Activated T-helper 1 cell treated with anti-CD3 and anti-CD28 coated beads, Interleukin-12 subunit alpha, Interleukin-12 subunit beta, Interleukin-2, Interleukin-4 antibody, amounts not matched to agents 30 ng/mL and 10 ng/mL and 1 ng/mL, durations not matched to agents 14 hours and 24 hours and 36 hours (primary cell): ENCODE measurements at places on chromosomes 7 and 10. TPM values are rescaled to one million over a fixed set of nuclear protein-coding genes. Genes with fewer than 3 reads are reported as not detected.

DNA sequence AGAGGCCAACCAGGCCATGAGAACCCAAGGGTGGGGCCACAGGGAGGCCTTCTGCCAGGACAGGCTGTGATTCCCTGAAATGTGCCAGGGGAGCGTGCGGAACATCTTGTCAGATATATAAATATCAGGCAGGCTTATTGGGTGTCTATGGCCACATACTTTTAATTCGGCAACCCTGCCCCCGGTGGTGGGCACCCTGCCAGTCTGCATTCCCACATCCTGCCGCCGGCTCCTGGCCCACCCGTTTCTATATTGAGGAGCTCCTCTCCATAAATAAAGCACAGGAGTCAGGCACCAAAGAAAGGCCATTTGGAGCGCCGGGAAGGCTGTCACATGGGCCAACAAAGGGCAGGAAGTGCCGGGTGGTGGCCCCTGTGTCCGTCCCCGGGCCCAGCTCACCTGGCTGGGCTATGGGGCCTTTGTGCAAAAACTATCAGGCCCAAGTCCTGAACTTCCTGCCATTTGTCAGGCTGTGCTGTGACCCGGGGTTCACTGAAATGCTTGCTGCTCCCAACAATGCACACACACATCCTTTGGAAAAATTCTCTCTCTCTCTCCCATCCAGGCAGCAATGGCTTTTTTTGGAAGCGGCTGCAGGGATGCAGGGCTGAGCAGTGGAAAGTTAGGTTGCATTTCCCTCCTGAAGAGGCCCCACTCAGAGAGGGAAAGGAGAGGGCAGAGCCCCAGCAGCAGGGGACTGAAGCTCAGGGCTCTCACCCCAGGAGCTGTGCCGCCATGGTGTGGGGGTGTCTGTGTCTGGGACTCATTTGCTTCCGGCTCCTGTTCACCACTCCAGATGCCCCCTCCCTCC, 25.0 kb upstream of the PODXL start:
- DNase-seq = no peak

GRCh38 chr7:43530553-43531410, 52.1 kb upstream of the STK17A start:
- DNase-seq = no peak

The GPR26 gene
- total RNA-seq = not detected in 2 replicates

The CTAGE6 gene
- total RNA-seq = 0.93 TPM in 1 of 2 replicates, not detected in the other

DNA sequence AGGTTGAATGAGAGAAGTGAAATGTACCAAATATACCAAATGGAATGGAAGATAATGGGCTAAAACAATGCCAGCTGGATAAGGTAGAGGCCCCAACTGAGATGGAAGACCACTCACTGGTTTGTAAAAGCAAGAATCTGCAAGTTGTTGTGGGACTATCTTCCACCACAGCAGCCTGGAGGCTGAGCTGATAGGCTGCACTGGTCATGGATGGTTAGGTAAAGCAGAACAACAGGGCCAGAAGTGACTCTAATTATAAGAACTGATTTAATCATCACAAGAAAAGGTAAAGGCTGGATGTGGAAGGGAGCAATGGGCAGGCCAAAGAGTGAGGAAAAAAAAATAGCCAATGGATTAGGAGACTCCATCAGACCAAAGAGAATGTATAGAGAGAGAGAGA, 11.8 kb downstream of the TFEC start:
- no peak for DNase-seq

DNA sequence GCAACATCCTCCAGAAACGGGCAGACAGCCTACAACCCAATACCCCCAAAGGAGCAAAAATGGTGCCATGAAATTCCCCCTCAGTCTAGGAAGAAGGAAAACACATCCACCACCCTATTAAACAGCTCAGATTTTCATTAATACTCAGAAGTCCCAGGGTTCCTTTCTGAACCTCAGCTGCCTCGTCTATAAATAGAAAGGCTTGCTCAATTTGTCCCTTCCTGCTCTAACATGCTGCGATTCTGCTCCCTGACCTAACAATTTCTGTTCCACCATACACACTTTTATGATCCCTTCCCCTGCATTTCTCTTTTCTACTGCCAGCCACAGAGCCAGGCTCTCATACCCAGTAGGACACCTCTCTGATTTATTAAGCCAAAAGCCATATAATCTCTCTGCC, 68.1 kb downstream of the MTERF1 start:
- no peak for DNase-seq

DNA sequence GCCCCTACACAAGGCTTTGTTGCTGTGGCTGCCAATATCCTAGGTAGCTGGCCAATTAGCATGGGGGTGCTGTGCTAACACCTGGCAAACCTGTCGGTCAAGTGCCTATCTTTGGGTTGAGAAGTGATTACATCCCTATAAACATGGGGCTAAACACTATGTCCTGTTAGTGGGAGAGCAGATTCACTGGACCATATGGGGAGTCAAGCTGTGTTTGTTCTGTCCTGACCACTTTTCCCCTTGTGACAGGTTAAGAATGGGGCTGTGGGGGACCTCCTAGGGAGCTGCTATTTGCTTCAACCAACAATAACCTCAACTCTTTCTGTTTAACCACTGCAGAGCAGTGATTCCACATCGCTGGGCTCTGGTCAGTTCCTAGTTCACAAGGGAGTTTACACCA, 151.5 kb upstream of the AOAH start:
- no peak for DNase-seq

DNA sequence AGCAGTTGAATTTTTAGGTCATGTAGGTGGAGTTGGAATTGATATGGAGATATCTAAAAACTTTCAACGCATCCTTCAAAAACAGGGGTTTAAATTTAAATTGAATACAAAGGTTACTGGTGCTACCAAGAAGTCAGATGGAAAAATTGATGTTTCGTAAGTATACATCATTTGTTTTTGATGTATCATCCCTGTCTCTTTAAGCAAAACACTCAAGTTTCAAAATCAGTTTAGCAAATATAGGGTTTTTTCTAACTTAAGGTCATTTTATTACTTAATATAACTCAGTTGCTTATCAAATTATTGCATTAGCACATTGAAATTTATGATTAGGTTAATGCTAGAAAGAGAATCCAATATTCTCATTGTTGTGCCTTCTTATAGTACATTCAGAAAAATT, 24.6 kb downstream of the DLD start:
- DNase-seq = no peak

GRCh38 chr10:28668363-28669226, 8.7 kb upstream of the BAMBI start:
- DNase-seq = peak; percentile 29

DNA sequence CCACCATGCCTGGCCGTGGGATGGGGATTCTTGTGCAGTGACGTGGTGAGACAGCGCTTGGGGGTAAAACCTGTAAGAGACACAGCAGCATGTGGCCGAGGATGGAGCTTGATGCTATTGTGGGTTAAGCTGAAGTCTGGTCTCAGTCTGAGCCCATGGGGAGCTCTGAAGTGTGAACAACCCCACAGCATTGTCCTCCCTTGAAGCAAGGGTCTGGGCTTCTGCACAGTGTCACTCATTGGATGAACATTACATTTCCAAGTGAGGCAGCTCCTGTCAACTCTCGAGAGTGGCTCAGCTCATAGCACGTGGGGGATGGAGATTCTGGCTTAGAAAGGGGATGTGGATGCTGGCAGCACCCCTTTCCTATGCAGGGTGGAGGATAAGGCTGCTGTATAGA, 32.2 kb upstream of the ZNF438 start:
- no peak for DNase-seq

The ZNF365 gene
- total RNA-seq = not detected in 2 replicates

DNA sequence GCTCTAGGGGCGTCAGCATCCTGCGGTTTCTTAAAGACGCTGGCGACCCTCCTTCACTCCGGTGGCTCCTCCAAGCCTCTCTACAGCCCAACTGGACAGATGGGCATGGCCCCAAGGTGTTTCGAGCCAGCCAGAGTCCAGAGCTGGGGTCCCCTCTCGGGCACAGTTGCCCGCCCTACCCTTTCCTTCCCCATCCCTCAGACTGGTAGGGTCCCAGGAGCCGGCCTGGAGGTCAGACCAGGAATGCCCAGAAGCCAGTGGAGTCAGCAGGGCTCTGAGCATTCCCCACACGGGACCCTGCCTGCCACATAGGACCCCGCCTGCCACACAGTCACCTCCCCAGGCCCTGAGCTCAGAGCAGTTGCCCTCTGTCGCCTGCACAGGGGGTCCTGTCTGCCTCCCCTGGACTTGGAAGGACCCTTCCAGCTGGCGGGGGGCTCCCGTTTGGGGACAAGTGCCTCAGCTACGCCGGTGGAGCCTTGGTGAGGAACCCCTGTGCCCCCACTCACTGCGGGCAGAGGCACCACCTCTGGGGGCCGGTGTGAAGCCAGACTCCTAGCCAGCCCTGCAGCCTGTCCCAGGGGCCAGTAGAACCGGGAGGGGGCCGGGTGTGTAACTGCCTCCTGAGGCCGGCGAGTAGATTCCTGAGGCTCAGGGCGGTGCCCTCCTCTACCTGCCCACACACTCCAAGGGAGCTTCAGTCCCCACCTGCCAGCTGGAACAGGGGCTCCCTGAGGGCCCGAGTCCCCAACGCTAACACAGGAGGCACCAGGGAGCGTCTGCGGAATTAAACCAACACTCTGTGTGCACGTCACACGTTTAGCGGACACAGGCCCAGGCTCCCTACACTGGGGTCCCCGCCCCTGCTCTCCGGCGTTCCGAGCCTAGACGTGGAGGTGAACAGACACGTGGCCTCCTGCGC, 19.4 kb upstream of the PDGFA start:
- DNase-seq = no peak

DNA sequence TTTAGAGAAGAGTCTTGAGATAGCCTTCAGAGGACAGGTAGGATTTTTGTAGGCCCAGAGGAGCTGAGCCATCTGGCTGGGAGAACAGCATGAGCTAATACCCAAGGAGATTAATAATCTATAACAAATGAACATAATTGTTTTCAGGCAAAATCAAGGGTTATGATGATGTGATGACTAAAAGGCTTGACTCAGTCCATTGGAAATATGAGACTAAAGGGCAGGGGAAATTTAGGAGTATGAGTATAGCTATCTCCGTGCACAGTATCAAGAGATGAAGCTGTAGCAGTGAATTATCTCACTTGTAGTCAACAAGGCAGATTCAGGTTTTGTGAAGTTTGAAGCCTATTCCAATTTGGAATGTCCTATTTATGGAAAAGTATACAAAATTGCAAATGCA, 40.1 kb downstream of the CSTF2T start:
- DNase-seq = no peak

GRCh38 chr10:31819391-31819820, 109.2 kb downstream of the ARHGAP12 start:
- DNase-seq = no peak

GRCh38 chr7:45216622-45217165, 59.1 kb downstream of the RAMP3 start:
- DNase-seq = no peak

The GPR15LG gene
- total RNA-seq = not detected in 2 replicates

DNA sequence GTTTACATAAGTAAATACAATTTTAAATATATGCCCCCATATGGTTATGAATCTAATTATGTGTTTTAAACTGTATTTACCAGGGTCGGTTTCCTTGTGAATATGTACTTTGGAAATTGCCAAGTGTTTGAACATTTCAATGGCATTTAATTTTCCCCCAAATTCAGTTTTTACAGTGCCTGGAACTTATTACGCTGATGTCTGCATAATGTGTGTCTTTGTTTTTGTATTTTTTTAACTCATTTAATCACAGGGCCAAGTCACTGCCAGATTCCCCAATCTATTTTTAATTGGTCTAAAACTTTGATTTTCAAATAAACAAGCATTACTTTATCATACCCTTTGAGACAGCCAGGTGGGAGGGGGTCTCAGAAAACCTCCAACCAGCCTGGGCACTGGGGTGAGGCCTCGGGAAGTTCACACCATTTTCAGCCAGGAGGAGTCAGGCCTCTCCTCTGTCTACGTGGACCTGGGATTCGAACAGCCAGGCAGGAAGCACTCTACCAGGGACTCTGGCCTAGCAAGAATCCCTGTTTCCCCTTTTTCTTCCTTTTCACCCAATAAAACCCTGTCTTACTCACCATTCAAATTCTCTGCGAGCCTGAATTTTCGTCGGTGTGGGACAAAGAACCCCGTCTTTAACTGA, 151.5 kb upstream of the COL1A2 start:
- no peak for DNase-seq

DNA sequence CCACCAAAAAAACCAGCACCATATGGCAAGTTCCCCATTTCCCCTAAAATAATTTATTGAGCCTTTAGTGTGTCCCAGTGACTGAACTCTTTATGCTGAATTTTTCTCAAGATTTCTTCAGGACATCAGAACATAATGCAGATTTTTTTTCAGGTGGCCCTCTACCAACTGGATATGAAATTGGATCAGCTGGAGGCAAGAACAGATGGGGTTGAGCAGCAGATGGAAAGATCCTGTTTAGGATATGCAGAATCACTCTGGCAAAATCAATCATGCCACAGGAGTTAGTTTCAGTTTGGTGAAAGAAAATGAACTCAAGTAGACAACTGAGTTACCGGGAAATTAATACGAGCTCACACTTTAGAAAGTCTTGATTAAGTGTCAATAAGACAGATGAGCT, 761.5 kb upstream of the C7orf33 start:
- DNase-seq = no peak

GRCh38 chr10:133058331-133059092, 29.2 kb upstream of the ADGRA1 start:
- no peak for DNase-seq

- DNase-seq = no peak
These were observed 97.0 kb upstream of the PPIF start for GRCh38 chr10:79250259-79250658.

The BMPR1A gene
- 9.7 and 14.5 TPM in 2 replicates for total RNA-seq

The UBTD1 gene
- total RNA-seq = 1.7 and 1.8 TPM in 2 replicates

- DNase-seq = no peak
These were observed 106.7 kb upstream of the LAMB4 start for GRCh38 chr7:108236681-108237415.

- no peak for DNase-seq
These were observed 55.4 kb downstream of the ARHGAP21 start for GRCh38 chr10:24668247-24668646.

The PLXNA4 gene
- 0.13 and 0.15 TPM in 2 replicates for total RNA-seq

GRCh38 chr10:36736311-36736710, 389.1 kb upstream of the ANKRD30A start:
- DNase-seq = no peak

The UFSP1 gene
- 4.1 and 5.5 TPM in 2 replicates for total RNA-seq

- DNase-seq = no peak
These were observed 221.0 kb downstream of the TWIST1 start for GRCh38 chr7:18896343-18896975.

The NUB1 gene
- 40.3 and 41.2 TPM in 2 replicates for total RNA-seq

DNA sequence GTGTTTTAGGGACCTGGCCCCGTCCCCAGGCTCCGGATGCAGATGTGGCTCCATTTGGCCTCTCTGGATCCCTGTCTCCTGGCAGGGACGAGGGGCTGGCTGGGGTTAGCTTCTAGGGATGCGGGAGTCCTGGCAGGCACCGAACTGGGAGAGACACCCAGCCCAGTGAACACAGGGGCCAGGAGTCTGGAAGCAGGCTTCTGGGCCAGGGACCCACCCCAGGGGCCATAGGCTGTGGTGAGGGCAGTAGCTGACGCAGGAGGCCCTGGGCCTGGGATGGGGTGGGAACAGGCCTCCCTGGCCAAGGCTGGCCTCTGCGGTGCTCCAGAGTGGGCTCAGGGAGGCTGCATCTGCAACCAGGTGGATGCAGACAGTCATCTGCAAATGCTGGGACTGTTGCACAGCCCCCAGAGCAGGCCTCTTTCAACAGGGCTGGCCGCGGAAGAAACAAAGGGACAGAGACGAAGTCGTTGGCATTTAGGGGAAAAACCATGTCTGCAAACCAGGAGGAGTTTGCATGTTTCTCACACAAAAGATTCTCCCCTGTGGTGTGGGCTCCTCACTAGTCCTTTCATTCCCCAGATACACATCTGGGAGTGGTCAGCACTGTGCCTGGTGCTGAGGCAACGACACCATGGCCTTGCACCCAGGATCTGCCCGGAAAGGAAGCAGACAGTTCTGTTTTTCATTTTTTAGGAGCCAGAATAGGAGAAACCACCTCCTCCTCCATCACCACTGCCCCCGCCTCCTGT, 36.4 kb upstream of the ZNF488 start:
- DNase-seq = no peak
